ENCODE measurements at places on chromosomes 13 and 19. TPM values are rescaled to one million over a fixed set of nuclear protein-coding genes. Genes with fewer than 3 reads are reported as not detected.

The SLC25A41 gene
- 0.10 TPM for polyA plus RNA-seq

The ATP4B gene
- polyA plus RNA-seq: not detected

The ZNF547 gene
- 1.4 TPM for polyA plus RNA-seq

The ADGRE3 gene
- 1.5 TPM for polyA plus RNA-seq

The LRG1 gene
- polyA plus RNA-seq: 56.7 TPM

The NDUFB7 gene
- 409 TPM for polyA plus RNA-seq

The MBD3L2 gene
- polyA plus RNA-seq: not detected

The HIPK4 gene
- 0.10 TPM for polyA plus RNA-seq

The NCR1 gene
- polyA plus RNA-seq: 0.30 TPM

The MISP3 gene
- 4.1 TPM for polyA plus RNA-seq

The B3GNT3 gene
- 2.0 TPM for polyA plus RNA-seq

The PTH2 gene
- not detected for polyA plus RNA-seq
